ENCODE measurements at places on chromosomes 4 and X.

DNA sequence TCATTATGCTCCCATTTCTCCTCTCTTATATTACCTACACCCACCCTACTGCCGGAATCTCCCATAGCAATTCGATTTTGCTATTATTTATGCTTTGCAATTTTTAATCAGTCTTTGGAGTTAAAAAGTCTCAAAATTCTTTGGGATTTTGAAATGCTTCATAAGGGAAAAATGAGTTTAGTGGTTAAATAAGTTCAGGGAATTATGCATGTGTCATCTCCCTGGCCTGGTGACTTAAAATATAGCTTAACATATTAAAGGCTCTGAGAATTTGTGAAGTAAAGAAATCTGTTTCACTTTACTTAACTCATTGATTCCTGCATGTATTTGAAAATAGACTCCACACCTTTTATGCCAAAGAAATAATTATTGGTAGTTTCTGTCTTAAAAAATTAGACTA, 185.1 kb upstream of the DIPK2B start:
- no peak for DNase-seq

- no peak for DNase-seq
Observed at GRCh38 chr4:72997409-72997808, 72.1 kb downstream of the COX18 start.

- DNase-seq = no peak
Observed at GRCh38 chr4:143559757-143560147, 46.2 kb downstream of the SMARCA5 start.

DNA sequence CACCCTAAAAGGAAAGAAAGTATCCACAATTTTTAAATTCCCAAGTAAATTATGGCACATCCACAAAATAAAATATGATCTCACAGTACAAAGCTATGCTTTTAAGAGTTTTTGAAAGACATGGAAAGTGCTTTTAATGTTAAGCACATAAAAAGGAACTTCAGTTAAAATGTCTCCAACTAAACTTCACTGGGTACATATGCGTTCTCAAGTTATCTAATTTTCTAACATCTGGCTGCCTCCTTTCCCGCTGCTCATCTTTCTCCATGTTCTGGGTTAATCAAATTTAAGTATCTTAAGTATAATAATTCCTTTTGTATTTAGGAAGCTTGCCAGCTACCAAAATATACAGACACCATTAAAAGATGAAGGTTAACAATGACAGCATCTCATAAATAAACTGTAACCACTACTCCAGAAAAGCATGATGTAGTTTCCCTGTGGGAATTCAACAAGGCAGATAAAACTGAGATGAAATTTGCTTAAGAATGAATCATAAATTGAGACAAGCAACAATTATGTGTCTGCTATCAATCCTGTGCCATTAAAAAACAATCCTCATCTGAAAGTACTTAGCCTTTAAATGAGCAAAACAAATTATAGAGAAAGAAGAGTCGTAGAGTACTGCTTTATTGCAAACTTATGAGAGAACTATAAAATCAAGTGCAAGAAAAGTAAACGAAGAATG, 25.1 kb downstream of the PRSS12 start:
- DNase-seq = no peak

GRCh38 chr4:85938062-85938461, 421.8 kb downstream of the MAPK10 start:
- no peak for DNase-seq

DNA sequence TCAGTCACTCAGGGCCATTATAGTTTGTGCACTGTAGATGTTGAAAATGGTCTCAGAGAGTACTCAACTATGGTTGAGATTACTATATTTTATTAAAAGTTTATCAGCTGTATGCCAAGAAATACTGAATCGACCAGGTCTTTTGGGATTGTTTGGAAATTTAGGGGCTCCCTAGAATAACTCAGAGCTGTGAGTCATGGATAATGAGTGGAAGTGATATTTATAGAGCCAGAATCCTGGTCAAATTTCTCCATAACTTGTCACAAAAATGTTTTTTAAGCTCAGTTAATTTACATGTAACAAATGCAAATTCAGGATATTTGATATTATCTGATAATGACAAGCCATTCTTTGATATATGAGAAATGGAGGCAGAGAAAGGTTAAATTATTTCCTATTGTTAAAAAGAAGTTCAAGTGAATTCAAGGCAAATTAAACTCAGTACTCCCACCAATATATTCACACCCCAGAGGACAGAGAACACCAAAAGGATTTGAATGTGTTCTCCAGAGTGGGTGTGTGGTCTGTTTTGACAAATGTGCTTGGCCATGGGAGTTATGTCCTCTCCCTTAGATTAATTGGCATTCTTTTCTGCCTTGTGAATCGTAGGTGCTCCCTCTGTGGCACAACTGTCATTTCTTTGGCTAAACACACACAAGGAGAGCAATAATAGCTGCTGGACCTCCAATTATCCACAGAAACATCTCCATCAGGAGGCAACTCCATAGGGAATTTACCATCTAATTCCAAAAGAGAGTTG, 37.7 kb downstream of the ARHGAP24 start:
- DNase-seq = no peak

GRCh38 chr4:13627178-13627605, 333 bp downstream of the BOD1L1 start:
- DNase-seq = peak; percentile 19

DNA sequence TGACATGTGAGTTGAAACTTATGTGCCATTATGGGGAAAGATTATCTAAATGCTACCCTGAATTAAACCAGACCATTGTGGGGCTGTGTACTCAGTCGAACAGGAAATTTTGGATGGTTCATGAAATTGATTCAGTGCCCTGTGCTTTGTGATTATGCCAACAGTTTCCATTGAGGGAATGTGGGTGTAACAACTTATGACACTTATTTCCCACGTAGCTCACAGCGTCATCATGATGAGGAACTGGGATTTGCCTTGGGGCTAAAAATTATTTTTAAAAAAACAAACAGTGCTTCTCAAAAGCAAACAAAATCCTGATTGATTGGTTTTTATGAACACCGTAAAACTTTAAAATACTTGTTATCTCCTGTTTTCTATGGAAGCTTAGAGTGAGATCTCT, 8.3 kb upstream of the CLTRN start:
- DNase-seq = no peak

- no peak for DNase-seq
Observed at GRCh38 chr4:113026556-113026955, 22.9 kb upstream of the ANK2 start.

- DNase-seq = no peak
Observed at GRCh38 chr4:183912585-183912984, 7.5 kb downstream of the STOX2 start.

DNA sequence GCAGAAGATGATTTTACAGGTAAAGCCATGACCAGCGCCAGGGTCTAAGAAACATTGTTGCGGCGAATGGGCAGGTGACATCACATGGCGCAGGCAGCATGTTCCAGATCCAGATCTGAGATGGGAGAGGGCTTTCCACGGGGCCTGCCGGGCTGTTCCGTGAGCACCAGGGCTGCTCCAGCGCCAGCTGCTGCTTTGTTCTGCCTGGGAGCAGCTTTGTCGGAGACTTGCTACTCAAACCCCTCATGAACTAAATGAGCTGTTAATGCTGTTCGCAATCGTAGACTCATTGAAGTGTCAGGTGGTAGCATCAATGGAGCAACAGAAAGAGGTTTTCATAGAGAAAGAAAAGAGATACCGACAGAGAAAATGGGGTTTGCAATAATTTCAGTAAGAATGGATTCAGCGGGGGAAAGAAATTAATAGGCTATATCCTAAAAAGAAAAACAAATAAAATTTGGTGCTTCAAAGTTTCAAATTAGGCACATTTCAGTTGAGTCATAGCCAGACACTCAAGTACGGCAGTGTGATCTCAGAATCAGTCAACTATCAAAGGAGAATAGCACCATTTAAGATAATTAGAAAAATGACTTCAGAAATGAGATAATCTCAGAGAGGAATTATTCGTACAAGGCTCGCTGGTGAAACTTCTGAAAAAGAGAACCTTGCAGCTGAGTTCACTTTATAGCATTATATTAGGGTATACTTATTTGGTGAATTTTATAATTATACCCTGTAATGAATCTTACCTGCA, 23.9 kb downstream of the SORBS2 start:
- DNase-seq = no peak

DNA sequence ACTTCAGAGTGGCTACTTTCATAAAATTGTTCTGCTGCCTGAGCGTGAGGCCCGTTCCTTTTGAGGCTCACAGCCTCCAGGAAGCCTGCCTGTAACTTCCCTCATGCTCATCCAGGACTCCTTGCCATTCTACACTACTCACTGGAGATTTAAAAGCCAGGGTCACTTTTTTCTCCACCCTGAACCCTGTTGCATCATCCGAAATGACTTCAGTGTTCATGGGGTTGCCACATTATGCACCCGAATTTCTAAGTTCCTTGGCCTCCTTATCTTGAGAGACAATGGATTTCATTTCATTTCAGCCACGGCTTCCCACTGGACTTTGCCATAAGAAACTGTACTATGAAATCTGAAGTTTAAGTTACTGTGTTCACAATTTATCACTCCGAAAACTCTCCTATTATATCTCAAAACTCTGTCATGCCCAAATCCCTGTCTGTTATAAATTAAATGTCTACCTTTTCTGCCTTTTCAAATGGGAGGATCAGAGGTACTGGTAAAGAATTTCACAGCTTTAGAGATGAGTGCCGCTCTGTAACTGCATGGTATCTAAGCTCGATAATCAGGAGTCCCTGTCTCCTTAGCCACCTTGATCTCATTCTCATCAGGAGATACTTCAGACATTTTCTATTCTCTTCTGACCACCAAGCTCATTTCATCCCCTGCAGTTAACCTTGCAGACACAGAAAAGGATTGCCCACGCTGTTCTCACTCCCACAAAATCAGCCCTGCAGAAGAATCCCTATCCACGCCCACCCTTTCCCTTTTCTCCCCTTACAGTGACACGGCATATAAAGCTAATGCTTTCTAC, 59.9 kb downstream of the TRIML1 start:
- no peak for DNase-seq

GRCh38 chr4:183304538-183304937, 15.5 kb downstream of the CLDN22 start:
- no peak for DNase-seq

DNA sequence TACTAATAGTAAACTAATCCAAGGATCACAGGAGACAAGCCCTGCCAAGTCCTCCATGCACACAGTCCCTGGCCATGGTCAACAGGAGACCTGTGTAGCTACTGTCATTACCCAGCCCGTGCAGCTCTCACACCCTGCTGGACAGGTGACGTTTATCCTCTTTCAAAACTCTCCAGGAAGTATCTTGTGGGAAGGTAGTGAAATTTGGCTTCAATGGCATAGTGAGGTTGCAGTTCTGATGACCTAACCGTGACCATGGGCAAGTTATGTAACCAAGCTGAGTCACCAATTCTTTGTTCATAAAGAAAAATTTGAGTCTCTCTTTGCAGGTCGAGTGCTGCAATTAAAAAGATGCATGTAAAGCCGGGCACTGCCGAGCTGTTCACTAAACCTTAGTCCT, 11.3 kb upstream of the SLC2A9 start:
- DNase-seq = no peak

DNA sequence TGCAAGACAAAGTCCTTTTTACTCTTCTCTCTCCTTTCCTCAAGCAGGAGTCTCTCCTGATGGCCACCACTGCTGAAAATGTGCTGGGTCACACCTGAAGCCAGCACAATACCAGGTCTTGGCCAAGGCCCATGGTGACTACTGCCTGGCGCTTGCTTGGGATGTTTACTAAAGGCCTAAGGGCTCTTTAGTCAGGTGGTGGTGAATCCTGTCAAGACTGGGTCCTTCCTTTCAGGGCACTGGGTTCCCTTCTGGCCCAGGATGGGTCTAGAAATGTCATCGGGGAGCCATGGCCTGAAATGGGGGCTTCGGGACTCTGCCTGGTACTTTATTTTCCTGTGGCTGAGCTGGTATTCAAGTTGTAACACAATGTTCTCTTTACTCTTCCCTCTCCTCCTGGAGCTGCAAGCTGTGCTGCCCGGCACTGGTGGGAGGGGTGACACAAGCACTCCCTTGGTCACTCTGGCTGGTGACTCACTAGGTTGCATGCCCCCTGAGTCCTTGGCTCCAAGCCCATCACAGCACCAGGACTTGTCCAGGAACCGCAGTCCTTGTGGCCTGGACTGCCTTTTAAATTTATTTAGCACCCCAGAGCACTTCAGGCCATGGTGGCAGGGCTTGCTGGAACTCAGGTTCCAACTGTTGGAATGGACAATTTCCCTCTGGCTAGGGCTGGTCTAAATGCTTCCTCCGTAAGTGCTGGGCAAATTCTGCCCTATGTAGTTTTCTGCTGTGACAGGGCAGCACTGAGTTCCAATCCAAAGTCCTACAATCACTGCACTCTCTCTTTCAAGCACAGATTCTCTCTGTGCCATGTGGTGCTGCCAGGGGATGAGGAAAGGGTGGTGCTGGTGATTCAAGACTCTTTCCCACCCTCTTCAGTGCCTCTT, 11.3 kb downstream of the ARL13A start:
- DNase-seq = no peak

GRCh38 chr4:16259889-16260246, 33.6 kb upstream of the TAPT1 start:
- no peak for DNase-seq

GRCh38 chrX:141989815-141990214, 86.1 kb downstream of the MAGEC1 start:
- no peak for DNase-seq

GRCh38 chr4:45554423-45554822, 569.4 kb downstream of the GABRG1 start:
- no peak for DNase-seq

- no peak for DNase-seq
Observed at GRCh38 chr4:112546476-112546875, 30.5 kb upstream of the NEUROG2 start.

GRCh38 chr4:100317032-100317864, 127.0 kb upstream of the DDIT4L start:
- DNase-seq = no peak

DNA sequence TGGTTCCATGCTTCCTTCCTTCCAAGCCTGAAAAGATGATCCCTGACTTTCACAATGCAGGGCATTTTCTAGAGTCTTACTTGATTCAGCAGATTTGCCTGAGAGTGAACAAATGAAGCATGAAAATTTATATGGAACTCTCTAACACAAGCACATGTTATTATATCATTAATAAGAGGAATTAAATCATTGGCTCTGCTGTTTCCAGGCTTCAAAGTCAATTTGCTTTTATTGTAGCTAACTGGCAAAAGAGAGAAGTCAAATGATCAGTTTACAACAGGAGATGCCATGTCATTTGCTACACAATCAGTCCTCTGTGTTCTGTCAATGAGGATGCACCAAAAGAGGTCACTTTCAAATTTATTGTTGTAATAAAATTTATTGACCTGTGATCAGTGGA, 101.5 kb upstream of the UGT8 start:
- DNase-seq = no peak

DNA sequence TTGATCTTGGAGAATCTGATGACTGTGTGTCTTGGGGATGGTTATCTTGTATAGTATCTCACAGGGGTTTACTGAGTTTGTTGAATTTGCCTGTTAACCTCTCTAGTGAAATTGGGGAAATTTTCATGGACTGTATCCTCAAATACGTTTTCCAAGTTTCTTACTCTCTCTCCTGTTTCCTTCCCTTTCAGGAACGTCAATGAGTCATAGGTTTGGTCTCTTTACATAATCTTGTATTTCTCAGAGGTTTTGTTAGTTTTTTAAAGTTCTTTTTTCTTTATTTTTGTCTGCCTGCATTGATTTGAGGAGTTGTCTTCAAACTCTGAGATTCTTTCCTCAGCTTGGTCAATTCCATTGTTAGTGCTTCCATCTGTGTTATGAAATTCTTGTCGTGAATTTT, 227.7 kb upstream of the GPRIN3 start:
- DNase-seq = no peak

- DNase-seq = no peak
Observed at GRCh38 chrX:47166126-47166525, 21.1 kb downstream of the RBM10 start.

- no peak for DNase-seq
Observed at GRCh38 chrX:103629318-103630170, 769 bp downstream of the TCEAL1 start.

- no peak for DNase-seq
Observed at GRCh38 chr4:20464381-20464780, 212.7 kb downstream of the SLIT2 start.
